Karpas-422 (cell line): ENCODE measurements at places on chromosomes 3 and 15.
A peak's percentile ranks its signal among the peaks of the same experiment; 100 is the strongest.

DNA sequence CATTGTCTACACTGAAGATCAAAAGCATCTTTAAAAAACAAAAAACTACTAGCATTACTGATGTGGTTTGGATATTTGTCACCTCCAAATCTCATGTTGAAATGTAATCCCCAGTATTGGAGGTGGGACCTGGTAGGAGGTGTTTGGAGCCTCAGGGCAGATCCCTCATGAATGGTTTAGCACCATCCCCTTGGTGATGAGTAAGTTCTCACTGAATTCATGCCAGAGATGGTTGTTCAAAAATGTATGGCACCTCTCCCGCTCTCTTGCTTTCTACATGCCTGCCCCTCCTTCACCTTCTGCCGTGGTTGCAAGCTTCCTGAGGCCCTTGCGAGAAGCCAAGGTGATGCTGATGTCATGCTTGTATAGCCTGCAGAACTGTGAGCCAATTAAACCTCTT, 136.6 kb upstream of the FHIT start:
- DNase-seq: no peak

DNA sequence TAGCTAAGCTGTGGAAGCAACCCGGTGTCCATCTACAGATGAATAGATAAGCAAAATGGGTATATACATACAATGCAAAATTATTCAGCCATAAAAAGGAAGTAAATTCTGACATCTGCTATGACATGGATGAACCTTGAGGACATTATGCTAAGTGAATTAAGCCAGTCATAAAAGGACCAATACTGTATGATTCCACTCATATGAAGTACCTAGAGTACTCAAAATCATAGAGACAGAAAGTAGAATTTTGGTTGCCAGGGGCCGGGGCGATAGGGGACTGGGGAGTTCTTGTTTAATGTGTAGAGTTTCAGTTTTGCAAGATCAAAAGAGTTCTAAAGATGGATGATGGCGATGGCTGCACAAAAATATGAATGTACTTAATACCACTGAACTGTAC, 10.3 kb downstream of the EID1 start:
- no peak for DNase-seq

DNA sequence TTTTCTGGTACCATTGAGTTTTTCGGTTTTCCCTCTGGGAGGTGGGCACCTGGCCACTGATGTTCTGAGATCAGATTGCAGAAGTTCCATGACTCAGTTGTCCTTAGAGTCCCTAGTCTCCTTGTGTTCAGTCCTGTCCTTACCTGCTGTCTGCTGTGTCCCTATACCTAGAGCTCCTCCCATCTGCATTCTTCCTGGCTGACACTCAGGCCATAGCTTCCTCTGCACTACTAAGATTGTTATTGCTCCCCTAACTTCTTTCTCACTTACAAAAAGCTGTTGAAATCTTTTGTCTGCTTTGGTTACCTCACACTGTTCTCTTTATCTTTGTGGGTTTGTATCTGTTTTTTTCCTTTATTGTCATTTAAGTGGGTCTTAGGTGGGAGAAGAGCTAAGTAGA, 13.2 kb downstream of the USP3 start:
- no peak for DNase-seq

DNA sequence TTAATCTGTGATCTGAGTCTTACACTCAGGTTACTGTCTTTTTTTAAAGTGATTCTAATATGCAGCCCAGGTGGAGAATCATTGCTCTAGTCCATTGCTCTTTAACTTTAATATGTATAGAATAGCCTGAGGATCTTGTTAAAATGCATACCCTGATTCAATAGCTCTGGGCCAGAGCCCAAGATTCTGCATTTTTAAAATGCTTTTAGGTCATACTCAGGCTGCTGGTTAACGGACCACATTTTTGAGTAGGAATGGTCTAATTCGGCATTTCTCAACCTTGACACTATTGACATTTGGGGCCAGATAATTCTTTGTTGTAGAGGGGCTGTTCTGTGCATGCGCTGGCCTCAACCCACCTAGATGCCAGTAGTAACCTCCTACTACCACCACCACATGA, 20.9 kb upstream of the FSTL1 start:
- DNase-seq: no peak

GRCh38 chr3:185210621-185211142, 43.2 kb downstream of the EHHADH start:
- no peak for DNase-seq

DNA sequence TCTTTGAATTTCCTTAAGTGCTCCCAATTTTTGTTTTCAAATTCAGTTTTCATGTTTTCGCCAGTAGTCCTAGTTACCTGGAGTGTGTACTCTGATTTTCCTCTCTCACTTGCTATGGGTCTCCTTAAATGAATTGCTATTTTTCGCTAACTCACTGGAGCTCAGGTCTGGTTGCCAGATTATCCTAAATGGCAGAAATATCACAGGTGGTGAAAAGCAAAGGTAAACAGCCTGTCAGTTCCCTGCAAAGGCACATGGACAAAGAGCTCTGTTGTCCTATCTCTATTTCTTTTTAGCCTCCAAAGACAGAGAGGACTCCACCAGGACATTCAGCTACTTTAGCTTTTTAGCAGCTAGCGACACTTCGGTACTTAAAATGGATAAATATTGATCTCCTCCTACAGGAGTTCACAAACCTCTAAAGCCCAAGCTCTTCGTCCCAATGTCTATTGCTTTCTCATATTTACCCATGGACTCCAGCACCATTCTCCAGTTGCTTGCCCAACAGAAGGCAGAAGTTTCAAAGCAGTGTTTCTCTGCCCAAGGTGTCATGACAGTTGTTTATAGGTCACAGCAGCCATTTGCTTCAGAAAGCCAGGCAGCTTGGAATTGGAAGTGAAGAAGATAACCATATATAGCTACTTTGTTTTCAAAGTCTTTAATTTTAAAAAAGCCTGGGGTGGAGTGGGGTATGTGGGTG, 12.3 kb downstream of the ZBTB20 start:
- DNase-seq: no peak

GRCh38 chr3:140206196-140207040, 271.4 kb downstream of the CLSTN2 start:
- DNase-seq: no peak

- no peak for DNase-seq
Observed at GRCh38 chr3:8154617-8155016, 347.0 kb upstream of the LMCD1 start.

- DNase-seq: peak; percentile 97
Observed at GRCh38 chr15:42490671-42491538, at the start of gene ZNF106. Gene ZNF106 (minus strand): TSS chr15:42491141. CDS start chr15:42472289, 18,852 bp downstream.

GRCh38 chr3:46504789-46505188, 7.0 kb downstream of the RTP3 start:
- no peak for DNase-seq

- no peak for DNase-seq
Observed at GRCh38 chr3:55579496-55579895, 92.4 kb upstream of the WNT5A start.

DNA sequence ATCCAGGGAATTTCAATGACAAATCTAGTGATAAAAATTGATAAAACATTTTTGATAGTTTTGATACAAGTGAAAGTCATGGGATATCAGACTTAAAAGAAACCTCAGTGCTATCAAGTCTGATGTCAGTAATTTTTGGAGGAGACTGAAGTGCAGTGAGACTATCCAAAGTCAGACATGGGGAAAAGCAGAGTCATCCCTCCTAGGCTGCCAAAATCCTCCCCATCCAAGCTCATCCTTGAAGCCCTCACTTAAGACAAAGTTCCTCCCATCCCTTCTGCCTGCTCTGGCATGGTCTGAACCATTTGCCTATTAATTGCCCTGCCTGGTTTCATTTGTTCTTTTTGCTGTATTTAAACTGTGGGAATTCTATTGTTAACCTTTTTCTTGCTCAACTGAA, 456.9 kb upstream of the UBE2E2 start:
- no peak for DNase-seq

GRCh38 chr3:64650715-64651114, 37.1 kb downstream of the ADAMTS9 start:
- no peak for DNase-seq

GRCh38 chr15:76363251-76363650, 26.7 kb downstream of the ISL2 start:
- DNase-seq: no peak

- DNase-seq: peak; percentile 94
Observed at GRCh38 chr3:52253314-52254304, 8.1 kb downstream of the PPM1M start.

DNA sequence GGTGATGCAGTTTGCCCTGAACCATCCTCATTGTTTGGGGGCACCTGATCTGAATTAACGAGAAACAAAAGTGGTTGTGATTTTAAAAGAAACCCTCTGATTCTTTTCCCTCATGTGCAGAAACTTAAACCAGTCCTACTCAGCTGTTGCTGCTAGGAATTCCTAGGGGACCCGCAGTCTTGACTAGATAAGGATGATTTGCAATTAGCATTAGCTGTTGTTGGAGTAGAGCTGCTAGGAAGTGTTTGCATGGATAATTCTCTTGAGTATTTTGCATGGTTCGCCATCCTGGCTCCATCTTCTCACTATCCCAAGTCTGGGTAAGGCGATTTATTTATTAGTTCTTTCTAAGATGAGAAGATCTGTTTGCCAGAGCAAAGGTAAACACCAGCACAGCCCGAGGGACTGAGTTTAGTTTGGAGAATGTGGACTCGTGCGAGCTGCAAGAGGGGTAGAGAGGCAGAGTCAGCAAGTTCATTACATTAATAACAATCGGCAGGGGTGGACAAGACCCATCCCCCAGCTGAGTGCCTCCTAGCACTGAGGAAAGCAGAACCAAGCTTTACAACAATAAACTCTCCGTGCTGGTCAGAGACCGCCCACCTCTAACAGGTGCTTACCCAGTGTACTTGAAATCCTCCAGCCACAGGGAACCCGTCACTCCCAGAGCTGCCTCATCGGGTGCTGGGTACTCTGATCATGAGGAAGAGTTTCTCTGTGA, 4.1 kb downstream of the FGD5 start:
- no peak for DNase-seq

DNA sequence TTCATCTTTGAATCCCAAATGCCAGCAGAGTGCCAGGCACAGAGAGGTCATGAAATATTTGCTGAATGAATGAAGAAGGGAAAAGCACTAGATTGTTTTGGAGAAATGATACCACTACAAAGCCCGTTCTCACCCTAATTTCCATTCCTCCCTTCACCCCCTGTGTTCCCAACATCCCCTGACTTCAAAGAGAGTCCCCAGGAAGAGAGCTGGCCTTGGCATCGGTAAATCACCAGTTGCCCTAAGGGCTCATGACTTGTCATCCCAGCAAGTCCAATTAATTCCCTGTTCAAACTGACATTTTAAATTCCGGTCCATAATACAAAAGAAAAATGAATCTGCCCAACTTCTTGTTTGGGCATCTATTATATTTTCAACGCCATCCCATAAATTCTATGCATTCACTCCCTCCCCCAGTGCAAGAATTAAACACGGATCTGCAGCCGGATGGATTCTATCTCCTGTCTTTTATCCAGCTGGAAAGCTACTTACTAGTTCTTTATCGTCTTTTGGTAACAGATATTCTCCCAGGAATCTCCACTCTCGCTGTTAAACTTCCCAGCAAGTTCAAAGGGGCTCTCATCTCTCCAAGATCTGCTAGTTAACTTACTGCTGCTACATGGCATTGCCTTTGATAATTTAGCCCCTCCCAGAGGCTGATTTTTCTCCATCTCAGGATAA, 63.9 kb upstream of the TSC22D2 start:
- no peak for DNase-seq

DNA sequence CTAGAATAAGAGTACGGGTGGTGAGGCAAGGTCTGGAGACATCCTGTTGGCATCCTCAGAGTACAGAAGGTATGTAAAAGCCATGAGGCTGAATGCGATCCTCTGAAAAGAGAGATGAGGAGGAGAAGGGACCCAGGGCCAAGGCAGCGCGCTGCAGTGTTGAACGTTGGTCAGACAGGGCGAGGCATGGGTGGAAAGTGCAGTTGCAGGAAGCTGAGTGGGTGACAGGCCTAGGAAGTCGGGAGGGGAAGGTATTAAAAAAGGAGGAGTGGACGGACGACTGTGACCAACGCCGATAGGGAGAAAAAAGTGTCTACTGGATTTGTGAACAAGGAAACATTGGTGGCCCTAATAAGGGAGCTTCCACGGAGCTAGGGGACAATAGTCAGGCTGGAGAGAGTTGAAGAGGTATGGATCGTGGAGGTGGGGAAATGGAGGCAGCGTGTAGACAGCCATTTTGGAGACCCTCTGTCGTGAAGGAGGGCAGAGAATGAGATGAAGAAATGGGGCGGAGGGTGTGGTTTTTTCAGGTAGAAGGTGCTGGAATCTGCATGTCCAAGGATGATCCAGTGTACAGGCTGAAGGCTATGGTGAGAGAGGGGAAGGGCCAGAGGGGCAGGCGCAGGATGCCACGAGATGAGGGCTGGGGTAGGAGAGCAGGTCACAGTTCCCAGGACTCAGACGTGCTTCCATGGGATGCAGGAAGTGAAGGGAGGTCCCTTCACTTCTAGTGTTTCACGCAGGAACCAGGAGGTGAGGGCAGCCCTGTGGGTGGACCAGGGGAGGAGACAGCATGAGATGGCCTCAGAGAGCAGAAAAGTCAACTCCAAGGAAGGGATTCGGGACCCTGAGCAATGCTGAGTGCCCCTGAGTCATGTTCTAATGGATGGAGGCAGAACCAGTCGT, 115.9 kb downstream of the ASB7 start:
- no peak for DNase-seq

DNA sequence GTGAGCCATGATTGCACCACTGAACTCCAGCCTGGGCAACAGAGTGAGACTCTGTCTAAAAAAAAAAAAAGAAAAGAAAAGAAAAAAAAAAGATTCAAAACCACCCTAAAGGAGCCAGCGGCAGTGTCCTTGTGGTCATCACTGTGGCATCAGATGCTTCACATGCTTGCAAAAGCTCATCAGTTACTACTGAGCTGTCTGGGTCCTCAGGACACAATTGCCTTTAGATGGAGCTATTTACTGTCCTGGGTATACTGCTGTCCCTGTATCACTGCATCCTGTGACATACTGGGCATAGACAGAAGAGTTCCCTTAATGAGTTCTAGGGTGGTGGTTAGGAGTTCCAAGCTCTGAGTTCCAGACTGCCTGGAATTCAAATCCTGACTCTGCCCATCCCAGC, 85.8 kb downstream of the LINGO1 start:
- DNase-seq: no peak

GRCh38 chr3:177744873-177745606, 547.8 kb upstream of the TBL1XR1 start:
- no peak for DNase-seq

DNA sequence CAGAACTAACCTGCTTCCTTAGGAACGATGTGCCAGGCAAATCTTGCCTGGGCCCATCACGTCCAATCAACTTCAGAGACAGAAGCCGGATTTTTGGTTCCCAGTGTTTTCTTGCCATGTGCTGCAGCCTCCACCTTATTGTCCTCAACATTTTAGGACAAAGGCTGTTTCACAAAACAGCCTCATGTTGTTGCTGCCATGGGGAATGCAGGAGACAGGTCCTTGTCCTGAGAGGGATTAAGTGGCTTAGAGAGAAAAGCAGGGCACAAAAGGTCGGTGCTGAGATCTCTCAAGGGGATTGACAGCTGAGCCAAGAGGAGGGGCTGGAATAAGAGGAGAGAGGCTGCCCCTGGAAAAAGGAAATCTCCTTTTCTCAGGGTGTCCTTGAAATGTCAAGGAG, 11.3 kb upstream of the NMNAT3 start:
- no peak for DNase-seq

GRCh38 chr3:150292891-150293290, 115.2 kb upstream of the TSC22D2 start:
- DNase-seq: no peak
